DMS79 (cell line): ENCODE measurements at places on chromosomes 5 and 9.

DNA sequence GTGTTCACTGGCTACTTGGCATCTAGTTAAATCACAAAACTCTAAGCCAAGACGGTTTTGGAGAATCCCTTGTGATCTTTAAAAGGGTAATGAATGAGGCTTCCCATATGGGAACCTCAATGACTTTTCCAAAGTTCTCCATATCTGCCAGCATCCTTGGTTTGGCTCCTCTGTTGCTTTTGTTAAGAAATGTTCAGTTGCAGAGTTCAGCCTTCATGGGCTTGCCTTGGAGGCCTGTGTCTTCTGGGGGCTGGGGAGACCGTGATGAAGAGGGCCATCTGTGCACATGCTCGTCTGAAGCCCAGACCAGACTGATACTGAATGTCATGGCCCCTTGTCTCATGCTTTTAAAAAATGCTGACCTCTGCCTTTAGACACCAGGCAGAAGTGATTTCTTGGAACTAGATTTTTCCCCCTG is 84.3 kb downstream of the RAI14 start:
- no peak for DNase-seq

DNA sequence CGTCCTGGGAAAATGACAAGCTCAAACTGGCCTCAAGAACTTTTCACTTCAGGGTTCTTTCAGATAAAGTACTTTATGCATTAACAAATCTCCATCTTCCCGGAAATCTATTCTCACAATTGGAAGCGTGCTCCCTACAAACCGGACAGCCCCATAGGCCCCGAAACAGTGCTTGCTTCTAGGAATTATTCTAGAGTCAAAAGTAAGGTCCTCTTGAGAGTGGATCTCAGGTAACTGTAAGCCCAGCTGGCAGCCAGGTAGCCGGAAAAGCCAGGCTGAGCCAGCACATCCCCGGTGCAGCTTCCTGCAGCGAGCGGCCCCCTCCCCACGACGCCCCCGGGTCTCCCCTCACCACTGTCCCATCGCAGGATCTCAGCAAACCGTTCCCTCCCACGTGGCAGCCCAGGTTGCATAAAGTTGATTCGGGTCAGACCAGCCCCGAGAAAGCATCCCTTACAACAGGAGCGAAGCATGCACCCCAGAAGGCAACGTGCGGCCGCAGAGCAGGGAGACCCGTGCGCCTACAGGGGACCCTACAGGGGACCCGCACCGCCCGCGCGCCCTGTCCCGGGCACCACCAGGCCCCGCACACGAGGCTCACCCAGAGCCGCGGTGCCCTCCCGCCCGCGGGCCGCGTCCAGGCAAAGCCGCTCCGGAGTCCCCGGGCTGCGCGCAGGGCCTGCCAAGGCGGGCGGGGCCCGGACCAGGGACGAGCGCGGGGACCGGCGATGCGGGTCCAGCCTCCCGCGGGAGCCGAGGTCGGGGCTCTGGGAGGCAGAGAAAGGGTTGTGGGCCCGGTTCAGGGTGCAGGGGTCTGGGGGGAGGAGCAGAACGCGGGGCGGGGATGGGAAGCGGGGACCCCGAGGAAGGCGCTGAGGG is 920 bp downstream of the LPCAT1 start:
- no peak for DNase-seq

- no peak for DNase-seq
These were observed 102.5 kb upstream of the SHB start for GRCh38 chr9:38171538-38171884.

DNA sequence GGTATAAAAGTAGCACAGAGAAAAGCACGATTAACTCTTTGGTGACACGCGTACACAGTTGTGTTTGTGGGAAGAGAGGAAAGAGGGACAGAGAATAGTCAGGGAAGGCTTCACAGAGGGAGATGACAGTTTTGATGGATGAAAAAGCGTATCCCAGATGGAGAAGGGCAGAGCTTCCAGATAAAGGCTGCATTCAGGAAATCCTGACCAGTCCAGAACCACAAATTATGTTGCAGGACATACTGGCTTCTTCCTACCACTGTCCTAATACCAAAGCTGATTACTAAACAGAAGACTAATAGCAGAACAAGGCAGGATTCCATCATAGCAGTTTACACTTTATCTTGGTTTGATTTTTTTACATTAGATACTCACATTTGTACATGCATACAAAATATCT is 34.5 kb downstream of the SLC31A2 start:
- no peak for DNase-seq

GRCh38 chr9:38006163-38006562 is 62.9 kb downstream of the SHB start:
- DNase-seq, result no peak

- DNase-seq, result no peak
These were observed 23.7 kb upstream of the GOLGA1 start for GRCh38 chr9:124964604-124965003.

DNA sequence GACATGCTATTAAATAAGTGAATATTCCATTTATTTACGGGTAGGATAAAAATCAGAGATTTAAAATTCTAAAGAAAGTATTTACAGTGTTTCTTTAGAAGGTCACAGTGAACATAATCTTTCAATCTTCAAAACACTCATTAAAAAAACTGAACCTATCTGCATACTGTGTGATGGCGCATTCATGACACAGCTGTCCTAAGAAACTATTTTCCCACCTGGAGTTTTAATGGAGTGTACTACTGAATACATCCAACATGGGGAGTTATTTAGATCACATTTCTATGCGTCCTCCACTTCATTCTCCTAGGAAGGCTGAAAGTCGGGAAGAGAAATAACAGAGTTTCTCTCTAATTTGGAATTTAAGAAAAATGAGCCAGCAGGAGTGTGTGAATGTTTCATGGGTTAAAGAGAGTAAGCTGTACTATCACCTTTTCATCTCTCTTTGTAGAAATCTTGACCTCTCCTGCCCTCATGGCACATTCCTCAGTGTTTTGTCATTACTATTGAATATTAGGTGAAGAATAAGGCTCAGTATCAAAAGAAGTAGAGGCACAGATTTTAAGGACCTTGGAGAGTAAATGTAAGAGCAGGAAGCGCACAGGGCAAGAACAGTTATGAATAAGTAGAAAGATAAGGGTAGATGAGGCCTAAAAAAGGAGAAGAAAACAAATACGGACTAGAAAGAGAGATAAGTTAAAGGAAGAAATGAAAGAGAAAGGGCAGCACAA is 551.2 kb upstream of the TUSC1 start:
- DNase-seq, result no peak

- no peak for DNase-seq
These were observed 26.2 kb downstream of the GRIA1 start for GRCh38 chr5:153516504-153517240.

DNA sequence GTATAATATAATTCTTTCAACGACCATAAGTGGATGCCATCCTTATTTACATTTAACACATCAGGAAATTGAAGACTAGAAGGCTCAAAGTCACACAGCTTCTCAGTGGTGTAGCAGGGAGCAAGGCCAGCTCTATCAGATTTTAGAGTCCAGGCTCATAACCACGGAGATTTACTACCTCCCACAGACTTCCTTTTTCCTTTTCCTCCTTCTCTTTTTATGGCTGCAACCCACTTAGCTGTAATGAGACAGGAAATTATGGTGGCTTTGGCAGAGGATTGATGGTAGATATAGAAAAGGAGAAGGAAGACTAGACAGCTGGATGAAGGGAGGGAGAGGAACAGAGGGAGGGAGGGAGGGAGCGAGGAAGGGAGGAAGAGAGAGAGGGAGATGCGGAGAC is 47.4 kb downstream of the SPEF2 start:
- DNase-seq, result no peak

DNA sequence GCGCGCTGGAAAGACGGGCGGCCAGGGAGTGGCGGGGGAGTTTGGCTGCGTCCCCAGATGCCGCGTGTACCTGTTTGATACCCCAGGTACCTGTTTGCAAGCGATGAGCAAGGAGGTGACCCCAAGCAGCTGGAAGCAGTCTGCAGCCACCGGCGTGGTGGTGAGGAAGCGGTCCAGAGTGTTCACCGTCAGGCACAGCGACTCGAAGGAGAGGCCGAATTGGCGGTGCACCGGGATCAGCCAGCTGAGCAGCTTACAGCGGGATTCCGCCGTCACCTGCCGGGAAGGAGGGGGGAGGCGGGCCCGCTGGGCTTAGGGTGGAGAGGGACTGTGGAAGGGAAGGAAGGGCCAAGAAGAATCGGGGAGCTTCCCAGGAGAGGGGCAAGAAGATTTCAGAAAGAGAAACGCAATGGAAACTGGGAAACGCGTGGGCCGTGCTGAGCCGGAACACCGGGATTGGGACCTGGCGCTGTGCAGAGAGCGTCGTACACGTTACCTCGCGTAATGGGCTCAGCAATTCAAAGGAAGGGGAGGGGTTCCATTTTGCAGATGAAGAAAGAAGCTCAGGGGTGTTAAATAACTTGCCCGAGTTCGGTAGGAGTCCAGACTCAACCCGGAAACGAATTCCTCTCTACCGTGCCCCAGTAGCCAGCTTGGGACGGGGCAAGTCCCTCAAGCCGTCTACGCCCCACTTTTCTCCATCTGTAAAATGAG is 980 bp downstream of the CCNO start:
- DNase-seq, result peak; percentile 5

DNA sequence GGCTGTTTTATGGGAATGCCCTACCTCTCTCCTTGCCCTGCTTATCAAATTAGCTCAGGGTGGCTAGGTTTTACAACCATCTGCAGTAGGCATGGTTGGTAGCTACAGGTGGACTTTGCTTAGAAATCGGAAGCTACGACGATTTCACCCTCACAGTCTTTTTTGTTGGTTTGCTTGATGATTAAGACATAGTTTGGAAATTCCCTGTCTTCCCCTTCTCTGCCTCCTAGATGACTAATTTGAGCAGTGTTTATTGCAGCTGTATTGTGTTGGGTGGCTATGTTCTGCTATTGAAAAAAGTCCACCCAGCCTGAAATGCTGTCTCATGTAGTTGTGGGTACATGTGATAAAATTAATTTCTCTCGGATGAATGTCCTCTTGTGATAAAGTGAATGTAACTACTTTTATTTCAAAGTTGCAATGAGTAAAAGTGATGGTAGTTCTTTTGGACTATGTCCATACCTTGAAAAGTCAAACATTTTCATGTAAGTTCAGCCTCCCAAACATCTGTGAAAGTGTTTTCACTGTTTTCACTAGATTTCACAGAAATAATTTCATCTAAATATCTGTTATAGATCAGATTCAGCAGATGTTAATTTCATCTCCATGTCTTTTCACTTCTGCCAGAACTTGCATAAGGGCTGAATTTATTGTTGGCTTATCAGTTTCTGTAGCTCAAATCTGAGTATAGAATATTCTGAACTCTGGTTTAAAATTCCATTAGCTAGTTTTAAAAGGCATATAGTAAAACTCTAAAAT is 37.3 kb upstream of the FYB1 start:
- no peak for DNase-seq
